ENCODE measurements at places on chromosomes 2 and 18.
A peak's percentile ranks its signal among the peaks of the same experiment; 100 is the strongest.

DNA sequence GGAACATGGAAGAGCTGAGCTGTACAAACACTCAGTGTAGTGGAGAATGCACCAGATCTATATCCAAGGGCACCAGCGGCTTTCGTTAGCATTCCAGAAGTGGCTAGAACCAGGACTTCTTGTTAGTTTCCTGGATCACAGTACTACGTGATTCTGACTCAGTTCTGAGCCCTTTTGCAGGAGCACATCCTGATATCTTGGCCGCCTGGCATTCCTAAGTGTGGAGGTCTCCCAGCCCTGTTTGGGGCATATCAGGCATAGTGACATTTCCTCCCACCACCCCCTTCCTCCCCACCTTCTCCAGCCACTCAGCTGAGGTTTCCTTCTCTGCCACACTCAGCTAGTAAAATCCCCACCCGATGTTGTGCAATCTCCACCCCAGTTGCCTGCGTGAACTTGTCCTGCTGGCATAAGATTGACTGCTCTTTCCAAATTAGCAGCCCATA lies 63.4 kb downstream of the BMP10 start:
- DNase-seq: peak; percentile 18

- DNase-seq: peak; percentile 46
These were observed 60.5 kb downstream of the G6PC2 start for GRCh38 chr2:168961450-168962229.

DNA sequence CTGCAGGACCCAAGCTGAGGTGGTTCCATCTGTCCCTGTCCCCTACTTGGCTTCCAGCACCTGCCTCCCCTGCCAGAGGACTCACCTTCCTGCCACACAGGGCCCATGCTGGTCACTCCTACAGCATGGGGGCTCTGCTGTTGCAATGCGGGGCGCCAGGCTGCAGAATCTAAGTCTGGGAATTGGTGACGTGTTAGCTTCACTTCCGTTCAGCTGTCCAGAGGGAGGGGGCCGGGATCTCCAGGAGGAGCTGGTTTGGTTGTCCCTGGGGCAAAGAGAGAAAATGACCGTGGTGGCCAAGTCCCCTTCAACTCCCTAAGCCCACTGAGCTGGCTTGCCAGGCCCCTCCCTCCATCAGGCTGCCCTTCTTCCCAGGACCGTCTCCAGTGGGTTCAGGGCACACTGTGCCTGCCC lies 69.5 kb downstream of the IL1R2 start:
- DNase-seq: no peak

GRCh38 chr2:23589739-23590138 lies 204.8 kb downstream of the KLHL29 start:
- no peak for DNase-seq

- no peak for DNase-seq
These were observed 36.0 kb upstream of the TTC27 start for GRCh38 chr2:32591669-32592463.

GRCh38 chr2:165621086-165621560 lies 151.6 kb downstream of the CSRNP3 start:
- DNase-seq: no peak
